ENCODE measurements at places on chromosomes 1 and 21.

DNA sequence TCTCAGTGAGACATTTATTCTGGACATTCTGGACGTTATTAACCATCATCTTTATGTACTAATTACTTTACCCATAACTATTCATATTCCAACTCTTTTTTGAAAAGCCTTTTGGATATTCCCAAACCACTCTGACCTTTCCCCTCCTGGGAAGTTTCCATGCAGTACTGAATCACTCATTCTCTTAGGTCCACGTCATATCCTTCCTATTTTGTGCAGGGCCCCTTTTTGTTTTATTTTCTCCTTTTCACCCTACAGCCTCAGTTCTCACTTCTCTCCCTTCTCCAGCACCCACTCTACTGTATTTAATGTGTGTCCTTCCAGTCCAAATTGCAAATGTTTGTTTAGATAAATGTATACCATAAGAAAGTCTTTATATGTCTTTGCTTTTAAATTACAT is 16.4 kb upstream of the ATP1A1 start:
- no peak for DNase-seq

- DNase-seq = no peak
Measured at GRCh38 chr21:15682977-15683376, 46.8 kb upstream of the USP25 start.

DNA sequence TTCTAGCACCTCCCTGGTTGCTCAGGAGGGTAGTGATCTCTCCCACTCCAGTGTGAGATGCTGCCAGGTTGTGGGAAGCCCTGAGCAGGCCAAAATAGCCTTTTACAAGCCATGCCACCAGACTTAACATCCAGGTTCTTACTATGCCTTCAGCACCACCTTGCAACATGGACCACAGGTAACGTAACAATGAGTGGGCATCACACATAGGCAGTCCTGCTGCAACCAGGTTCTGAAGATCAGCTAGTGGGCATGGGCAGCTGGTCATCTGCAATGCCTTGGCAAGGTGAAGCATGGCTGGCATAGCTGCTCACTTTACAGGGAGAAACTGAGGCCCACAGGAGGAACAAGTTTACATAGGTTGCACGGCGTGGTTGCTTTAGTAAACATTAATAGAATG is 40.7 kb downstream of the DHCR24 start:
- DNase-seq = no peak

DNA sequence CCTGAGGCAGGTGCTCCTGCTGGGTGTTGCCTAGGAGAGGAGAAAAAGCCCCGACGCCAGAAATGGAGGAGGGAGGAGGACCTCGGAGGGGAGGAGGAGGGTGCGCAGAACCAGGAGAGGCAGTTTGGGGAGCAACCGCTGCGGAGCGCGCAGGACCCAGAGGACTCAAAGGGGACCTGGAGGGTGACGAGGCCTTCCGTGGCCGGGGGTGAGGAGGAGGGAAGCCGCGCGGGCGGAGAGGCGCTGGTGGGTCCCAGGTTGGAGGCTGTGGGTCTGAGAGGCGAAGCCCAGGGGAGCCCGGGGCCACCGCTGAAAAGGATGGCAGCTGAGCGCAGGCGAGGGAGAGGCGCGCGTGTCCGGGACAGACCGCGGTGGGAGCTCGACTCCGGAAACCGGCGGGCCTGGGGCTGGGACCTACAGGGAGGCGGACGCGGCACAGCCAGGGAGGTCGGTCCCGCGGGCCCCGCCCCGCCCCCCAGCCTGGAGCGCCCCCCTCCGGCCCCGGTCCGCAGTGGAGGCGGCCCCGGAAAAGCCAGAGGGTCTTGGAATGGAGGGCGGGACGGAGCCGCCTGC is 15.1 kb downstream of the RNF223 start:
- DNase-seq = no peak

- DNase-seq = no peak
Measured at GRCh38 chr1:56660293-56660692, 15.2 kb downstream of the PRKAA2 start.

- no peak for DNase-seq
Measured at GRCh38 chr1:67584938-67585337, 100.1 kb upstream of the GADD45A start.

- DNase-seq = no peak
Measured at GRCh38 chr1:16165548-16165947, 9.7 kb upstream of the EPHA2 start.

- DNase-seq = no peak
Measured at GRCh38 chr21:45996311-45997204, 15.0 kb downstream of the COL6A1 start.

GRCh38 chr21:38567335-38567969 is 69.2 kb upstream of the ERG start:
- DNase-seq = no peak

GRCh38 chr1:39418236-39418635 is 73.2 kb upstream of the BMP8A start:
- DNase-seq = no peak

GRCh38 chr1:205483372-205483771 is 21.1 kb upstream of the CDK18 start:
- no peak for DNase-seq

- DNase-seq = no peak
Measured at GRCh38 chr1:220325306-220325995, 53.2 kb upstream of the RAB3GAP2 start.

GRCh38 chr1:2631136-2632050 is 1.4 kb downstream of the MMEL1 start:
- peak; percentile 29 for DNase-seq

DNA sequence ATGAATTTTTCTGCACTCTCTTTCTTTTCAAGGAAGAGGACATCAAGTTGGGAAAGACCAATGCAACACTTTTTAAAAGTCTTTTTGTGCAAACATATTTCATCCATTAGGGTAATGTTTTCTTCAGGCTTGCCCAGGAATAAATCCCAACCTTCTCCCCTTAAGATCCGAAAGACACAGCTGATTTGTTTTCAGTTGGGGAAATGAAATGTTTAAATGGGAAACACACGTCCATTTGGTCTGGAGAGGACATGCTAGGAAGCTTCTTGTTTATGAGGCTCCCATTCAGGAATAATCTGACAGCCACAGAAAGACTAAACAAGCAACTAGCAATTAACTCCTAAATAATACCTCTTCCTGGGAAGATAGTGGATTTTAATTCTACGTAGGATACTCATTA is 91.9 kb downstream of the PRRX1 start:
- DNase-seq = no peak
